KG1 (cell line): ENCODE measurements at places on chromosomes 16 and 17.

DNA sequence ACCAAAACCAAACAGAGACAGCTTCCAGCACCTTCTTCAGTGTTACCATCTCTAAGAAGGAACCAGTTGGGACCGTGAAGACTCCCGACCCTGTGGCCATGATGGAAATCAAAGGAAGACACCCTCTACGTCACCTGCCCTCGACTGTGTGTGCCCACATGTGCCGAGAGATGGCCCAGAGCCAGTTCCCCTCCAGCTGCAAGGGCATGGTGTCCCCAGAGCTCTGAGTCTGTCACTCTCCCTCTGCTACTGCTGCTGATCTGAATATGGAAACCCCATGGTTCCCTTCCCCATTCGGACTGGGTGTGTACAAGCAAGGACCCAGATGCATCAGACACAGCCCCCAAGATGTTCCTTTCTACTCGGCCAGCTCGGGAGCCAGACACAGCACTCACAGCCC, 76.4 kb downstream of the SOCS1 start:
- DNase-seq: no peak

GRCh38 chr17:9792181-9792840, 919 bp upstream of the DHRS7C start:
- no peak for DNase-seq

DNA sequence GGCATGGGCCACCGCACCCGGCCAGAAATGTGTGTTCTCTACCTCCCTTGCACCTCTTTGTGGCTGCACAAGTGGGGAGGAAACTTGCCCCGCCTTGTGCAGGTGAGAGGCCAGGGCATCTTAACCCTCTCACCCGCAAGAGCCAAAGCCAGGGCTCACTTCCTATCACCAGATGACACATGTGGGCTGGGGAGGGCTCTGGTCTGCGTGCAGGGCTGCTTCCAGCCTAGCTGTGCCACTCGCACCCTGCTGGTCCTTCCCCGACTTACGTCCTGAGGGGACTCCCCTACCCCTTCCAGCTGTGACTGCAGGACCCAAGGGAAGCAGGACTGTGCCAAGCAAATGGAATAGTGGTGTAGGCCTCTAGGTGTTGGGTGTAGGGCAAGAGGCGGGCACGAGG, 6.9 kb downstream of the MIEF2 start:
- no peak for DNase-seq

DNA sequence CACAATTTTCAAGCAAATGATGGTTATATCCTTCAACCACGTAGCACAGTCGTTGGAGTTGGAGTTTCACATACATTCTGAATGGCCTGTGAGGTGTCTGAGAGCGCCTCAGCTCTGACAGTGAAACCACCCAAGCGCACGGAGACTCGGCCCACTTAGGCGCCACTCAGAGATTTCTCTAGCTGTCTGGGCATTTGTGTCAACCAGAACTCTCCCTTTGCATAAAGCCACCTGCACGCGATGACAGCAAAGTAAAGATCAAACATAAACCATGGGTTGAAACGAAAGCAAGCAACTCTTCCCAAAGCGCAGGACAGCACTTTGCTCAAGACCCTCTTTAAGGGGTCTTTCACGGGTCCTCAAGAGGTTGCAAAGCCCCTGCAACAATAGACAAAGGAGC, 533 bp downstream of the SLC6A4 start:
- DNase-seq: no peak

DNA sequence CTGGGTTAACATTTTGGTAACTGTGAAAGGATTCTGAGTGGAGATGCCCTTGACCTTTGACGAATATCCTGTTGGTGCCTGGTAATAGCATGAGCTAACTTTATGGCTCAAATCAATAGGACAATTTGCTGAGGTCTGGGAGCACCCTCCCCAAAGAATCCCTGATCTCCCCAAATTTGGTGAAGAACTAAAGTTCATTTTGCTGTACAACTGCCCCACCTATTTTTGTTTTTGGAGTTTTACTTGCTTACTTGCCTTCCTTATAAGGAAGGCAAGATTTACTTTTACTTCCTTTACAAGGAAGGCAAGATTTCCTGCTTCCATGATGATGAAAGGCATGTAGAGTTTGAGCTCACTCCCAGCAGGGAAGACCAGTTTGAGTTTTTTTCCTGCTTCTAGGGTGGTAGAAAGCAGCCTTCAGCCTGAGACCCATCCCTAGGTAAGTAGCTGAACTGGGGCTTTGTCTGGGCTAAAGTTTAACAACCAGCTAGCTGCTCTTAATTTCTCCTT, 2.8 kb downstream of the KRTAP4-9 start:
- DNase-seq: no peak

DNA sequence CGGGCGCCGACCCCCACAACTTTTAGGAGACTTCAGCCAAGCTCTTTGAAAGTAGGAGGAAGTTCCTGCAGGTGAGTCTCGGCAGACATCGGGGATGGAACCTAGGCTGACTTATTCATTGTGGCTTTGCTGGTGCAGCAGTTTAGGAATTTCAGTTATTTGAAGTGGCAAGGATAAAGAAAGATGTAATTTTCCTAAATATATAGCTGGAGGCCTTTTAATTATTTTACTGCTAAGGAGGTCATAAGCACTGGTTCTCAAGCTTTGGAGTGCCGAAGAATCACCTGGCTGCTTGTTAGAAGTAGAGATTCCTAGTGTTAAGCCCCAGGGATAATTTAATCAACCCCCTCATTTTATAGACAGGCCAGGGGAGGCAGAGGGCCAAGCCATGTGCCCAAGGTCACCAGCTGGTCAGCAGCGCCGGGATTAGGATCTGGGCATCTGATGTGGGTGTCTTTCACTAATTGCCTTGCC, 28.9 kb upstream of the BCAR1 start:
- no peak for DNase-seq

- no peak for DNase-seq
These were observed 118.5 kb upstream of the ZFHX3 start for GRCh38 chr16:73166441-73166851.

DNA sequence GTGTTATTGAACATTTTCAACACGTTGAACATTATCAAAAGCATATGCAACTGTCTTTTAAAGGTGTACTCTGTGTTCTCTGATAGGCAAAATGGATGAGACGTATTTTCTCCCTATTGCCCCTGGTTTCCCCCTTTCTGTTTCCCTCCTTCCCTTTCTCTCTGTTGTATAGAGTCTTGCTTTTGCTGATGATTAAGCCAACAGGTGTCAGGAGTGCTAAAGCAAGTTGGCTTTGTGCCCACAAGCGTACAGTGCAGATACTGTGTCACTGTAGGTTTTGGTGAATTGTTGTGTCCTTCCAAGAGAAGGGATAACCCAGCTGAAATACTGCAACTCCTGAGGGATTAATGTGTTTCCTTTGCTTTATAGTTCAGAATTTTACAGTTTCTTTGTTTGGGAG, 74.4 kb downstream of the COX10 start:
- no peak for DNase-seq

GRCh38 chr17:9255833-9256232, 234.5 kb downstream of the NTN1 start:
- no peak for DNase-seq

DNA sequence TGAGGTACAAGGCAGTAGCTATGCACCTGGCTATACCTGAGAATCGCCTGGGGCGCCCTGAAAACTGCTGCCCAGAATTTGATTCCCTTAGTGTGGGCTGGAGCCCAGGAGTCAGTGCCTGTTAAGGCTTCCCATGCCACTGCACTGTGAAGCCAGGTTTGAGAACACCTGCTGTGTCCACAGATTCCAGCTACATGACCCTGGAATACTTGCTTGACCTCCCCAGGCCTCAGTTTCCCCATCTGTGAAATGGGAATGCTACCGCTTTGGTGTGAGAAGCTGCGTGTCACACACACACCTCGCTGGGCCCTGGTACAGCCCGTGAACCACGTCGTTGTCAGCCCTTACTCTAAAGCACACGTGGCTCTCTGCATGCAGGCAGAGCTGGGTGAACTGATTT, 271.0 kb downstream of the C16orf95 start:
- DNase-seq: no peak

DNA sequence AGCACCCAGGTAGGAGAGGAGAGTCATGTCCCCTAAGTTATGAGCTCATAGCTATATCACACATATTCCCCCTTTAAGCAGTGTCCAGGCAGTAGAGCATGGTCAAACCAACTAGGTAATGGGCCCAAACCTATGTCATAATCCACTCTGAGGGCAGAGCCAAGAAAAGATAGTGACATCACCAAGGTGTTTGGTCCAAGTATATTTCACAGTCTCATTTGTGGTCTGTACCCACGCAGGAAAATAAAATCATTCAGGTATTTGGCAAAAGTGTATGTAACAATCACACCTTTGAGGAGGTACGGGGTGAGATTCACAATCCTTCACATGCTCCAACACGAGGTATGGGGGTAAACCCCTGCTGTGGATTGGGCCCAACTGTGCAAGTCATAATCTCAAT, 2112.8 kb downstream of the TP53TG3F start:
- no peak for DNase-seq

DNA sequence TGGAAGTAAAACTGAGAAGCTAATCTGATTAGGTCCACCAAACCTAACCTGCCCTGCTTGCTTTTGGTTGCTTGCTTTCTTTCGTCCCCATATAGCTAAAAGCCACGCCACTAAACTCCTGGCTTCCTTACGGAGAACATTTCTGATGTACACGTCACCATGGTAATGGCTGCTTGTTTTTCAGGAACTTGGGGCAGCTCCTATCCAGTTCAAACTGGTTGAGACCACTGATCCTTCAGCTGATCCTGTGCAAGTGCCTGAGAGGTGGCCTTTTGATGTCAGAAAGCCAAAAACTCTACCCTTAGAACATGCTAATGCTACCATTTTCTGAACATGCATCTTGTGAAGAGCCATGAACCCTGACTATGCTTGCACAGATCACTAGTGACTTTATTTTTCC, 14.4 kb upstream of the DHRS7C start:
- no peak for DNase-seq

DNA sequence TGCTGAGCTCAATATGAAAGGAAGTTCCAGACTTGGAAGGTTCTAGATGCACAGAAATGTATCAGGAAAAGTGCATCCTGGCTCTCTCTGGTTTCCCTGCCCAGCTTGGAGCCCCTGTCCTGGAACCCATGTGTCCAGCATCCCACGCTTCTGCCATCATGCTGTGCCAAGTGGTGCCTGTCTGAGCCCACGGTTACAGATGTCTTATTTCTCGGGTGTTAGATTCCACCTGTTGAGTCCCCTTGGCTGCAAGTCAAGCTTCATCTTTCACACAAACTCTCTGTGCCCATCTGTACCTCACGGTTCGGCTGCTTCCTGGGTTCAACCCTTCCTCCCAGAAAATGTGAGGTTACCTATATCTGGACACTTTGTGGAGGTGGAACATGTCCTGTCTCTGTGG, 22.5 kb downstream of the OR1D5 start:
- DNase-seq: no peak

GRCh38 chr17:49104511-49105074, 28.0 kb upstream of the B4GALNT2 start:
- no peak for DNase-seq

GRCh38 chr16:89193576-89194293, 6.6 kb downstream of the SLC22A31 start:
- no peak for DNase-seq

DNA sequence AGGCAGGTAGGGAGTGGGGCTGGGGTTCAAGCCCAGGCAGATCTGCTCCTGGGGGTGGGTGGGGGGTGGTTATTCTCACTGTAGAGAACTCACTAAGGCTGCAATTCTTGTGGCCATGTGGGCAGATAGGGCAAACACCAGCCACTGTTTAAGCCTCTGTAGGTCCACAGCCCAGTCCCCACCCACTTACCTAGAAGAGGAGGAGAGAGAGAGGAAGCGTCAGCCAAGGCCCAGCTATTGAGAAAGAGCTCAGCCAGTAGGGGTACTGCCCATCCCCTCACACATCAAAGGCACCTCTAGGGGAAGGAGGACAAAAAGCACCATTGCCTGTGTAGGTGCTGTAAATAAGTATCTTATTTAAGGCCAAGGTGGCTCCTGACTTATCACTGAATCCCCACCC, 12.9 kb downstream of the KRT16 start:
- DNase-seq: no peak

DNA sequence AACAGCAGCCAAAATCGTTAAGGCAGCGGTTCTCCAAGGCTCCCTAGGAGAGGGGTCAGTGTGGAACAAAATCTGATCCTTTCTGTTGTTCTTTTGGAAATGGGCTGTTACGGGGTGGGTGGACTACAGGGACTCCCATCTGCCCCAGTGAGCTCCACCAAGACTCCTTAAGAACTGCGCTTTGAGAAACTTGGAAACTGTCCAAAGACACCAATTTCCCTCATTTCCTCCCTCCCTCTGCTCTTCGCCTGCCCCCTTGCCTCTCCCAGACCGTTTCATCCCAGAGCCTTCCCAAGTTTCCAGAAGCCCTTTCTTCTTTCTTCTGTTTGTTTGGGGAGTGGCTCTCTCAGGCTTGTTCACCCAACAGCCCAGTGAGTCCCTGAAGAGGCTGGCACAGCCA, 205.4 kb downstream of the COPRS start:
- no peak for DNase-seq

GRCh38 chr17:73379826-73380225, 68.0 kb upstream of the CDC42EP4 start:
- DNase-seq: no peak

DNA sequence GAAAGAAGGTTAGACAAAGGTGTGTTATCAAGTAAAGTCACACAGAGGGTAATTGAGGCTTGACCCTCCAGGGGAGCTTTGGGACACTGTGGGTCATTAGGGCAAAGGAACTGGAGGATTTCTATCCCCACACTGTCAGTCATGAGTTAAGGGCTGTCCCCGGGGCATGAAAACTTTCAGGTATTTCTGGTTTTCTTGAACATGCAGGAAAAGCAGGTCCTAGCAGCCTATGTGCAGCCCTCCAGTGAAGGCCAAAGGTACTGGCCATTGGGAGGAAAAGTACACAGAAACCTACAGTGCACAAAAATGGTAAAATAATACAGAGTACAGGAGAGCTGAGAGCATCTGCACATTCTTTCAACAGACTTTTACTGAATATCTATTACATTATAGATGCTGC, 44.4 kb upstream of the SCNN1B start:
- DNase-seq: no peak

GRCh38 chr17:40456396-40456951, 13.2 kb downstream of the IGFBP4 start:
- no peak for DNase-seq

DNA sequence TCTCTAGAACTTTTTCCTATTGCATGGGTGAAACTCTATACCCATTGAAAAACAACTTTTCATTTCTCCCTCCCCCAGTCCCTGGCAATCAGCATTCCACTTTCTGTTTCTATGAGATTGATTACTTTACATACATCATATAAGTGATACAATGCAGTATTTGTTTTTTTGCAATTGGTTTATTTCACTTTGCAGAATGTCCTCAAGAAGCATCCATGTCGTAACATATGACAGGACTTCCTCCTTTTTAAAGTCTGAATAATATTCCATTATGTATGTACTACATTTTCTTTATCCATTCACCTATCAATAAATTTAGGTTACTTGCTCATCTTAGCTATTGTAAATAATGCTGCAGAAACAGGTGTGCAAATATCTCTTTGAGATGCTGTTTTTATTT, 8.8 kb downstream of the IL21R start:
- no peak for DNase-seq
